ENCODE measurements at places on chromosomes 5 and 9.

GRCh38 chr5:133706506-133707430 lies 94.4 kb upstream of the FSTL4 start:
- no peak for DNase-seq

DNA sequence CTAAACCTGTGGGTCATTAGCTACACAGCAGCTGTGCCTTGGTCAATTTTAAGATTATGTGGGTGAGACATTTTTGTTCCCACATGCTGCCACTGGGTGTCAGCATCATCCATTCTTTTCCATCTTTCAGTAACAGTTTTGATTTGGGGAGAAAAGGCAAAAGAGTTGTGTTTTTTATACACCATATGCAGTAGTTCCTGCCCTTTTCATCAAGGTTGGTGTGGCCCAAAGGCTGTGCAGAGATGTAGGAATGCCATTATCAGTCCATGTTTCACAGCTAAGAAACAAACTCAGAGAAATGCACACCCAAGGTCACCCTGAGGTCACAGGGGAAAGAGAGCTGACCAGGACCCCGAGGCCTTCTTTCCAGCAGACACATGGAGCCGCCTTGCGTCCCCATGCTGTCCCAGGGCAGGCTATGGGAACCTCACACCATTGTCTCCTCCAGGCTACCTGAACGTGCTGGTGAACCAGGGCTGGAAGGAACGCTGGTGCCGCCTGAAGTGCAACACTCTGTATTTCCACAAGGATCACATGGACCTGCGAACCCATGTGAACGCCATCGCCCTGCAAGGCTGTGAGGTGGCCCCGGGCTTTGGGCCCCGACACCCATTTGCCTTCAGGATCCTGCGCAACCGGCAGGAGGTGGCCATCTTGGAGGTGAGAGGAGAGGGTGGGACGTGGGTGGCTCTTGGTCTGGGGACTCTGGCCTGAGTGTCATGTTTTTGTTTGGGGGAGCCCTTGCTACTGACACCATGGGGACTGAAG lies 27.8 kb upstream of the GRPEL2 start:
- DNase-seq: peak; percentile 41

DNA sequence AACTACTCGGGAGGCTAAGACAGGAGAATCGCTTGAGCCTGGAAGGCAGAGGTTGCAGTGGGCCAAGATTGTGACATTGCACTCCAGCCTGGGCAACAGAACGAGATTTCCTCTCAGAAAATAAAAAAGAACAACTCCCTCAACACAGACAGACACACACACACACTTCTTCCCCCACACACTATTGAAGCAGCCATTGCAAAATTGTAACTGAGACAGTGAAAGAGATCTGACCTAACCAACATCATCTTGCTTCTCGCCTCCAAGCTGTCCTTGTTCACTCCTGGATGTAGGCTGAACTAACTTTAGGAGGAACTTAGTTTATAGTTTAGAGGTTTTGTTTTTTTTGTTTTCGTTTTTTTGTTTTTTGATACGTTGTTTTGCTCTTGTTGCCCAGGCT lies 13.0 kb upstream of the PLIN2 start:
- DNase-seq: no peak

DNA sequence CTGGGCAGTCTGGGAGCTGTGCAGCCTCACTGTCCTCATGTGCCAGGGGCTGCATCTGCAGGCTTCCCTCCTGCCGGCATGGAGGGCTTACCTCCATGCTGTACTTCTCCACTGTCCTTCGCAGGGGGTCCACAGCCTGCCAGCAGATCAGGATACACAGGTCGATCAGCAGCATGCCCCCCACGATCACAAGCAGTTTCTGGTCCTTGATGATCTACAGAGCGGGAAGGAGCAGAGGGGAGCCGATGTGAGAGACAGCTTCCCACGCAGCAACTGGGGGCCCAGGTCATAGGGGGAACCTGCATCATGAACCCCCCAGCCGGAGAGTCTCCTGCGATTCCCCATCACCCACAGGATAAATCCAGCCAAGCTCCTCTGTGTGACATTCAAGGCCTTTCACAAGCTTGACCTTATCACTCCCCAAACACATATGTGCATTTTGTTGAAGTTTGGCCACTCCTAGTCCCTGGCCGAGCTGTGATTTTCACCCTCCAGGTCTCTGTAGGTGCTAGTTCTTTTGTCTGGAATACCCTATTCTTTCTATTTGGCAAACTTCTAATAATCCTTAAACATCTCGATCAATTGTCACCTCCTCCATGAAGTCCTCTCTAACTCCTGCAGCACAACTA lies 107.3 kb upstream of the TBC1D2 start:
- no peak for DNase-seq

GRCh38 chr5:36802187-36802586 lies 74.4 kb upstream of the NIPBL start:
- no peak for DNase-seq

DNA sequence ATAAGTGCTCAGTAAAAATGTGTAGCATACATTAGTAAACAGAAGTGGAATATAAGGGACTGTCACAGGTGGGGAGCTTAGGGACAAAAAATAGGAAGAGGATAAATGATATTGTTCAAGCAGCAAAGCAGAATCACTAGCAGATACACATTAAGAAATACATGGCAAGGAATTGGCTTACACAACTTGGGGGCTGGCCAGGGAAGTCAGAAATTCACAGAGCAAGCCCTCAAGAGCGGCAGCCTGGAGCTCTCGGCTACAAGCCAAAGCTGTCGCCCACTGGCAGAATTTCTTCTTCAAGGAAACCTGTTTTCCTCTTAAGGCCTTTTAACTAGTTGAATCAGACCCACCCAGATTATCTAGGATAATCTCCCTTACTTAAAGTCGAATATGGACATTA lies 73.0 kb upstream of the SMIM23 start:
- no peak for DNase-seq

GRCh38 chr5:69224520-69224919 lies 10.2 kb upstream of the CDK7 start:
- DNase-seq: no peak

DNA sequence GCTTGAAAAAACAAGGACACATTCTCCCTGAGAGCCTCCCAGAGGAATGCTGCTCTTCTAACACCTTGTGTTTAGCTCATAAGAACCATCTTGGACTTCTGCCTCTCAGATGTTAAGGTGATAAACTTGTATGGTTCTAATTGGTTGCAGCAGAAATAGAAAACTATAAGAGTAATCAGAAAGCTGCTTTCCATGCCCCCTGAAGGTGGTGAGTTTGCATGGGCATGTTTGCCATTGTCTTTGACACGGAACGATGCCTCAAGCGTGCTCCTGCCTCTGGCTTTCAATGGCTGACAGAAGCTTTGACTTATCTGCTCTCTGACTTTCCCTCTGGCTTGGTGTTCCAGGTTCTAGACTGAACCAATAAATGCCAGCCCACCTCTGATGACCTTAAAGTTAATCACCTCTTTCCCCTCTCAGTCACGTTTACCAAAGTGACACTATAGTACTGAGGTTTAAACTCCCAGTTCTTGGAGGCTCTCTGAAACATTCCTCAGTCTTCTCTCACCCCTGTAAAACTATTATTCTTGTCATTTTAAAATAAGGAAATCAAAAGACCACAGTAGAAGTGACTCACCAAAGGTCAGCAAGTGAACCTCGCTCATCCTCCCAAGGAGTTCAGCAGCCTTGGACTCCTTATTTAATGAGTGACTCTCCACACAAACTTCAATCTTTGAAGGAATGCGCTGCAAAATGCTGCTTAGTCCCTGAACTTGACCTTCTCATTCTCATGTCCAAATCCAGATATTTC lies 103.6 kb downstream of the PIK3R1 start:
- peak; percentile 34 for DNase-seq

DNA sequence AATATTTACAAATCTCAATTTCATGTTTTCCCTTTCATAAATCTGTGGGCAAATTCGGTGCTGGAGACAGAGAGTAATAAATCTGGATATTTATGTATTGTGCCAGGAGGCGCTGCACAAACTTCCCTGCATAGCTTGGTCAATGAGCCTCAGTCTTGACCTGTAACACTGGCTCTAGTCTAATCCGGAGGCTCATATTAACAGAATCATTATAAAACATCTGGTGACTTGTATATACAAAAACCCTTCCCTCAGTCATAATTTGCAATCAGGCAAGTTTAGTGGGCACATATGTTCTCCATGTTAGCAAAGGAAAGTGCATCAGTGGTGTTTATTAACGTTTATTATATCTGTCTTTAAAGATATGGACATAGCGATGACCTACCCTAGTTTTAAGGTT lies 104.0 kb upstream of the BNC2 start:
- DNase-seq: no peak

GRCh38 chr5:154519359-154519758 lies 41.3 kb upstream of the HAND1 start:
- peak; percentile 25 for DNase-seq

- DNase-seq: peak; percentile 67
Measured at GRCh38 chr9:131668439-131669268, 71.2 kb downstream of the RAPGEF1 start.

- DNase-seq: no peak
Measured at GRCh38 chr9:135609366-135609955, 29.9 kb downstream of the GLT6D1 start.

DNA sequence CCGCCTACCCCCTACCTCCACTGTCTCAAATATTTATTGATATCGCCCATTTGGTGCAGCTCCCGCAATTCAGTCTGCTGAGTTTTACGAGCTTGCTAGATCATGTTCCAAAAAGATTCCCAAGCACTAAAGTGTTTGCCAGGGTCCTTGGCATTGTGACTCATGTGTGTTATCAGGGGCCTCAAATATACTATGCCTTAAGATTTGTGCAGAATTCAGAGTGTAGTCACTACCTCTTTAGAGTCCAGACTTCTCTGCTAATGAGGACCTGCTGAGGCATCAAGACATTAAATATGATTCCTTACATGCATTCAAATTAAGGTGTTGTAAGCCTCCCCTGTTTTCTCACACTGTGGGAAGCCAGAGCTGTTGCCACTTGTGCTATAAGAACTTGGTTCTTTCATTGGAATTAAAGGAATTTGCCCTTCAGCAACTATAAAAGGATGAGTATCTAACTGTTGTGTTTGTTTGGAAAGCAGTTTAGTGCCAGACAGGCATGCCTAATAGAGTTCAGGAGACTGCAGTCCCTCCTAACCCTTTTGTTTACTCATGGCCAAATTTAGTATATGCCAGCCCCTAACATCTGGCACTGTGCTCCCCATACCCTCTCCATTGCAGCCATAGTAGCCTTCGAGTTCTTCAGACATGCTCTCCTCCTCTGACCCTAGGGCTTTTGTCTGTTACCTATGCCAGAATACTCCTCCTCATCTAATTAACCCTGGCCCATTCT lies 316.4 kb downstream of the NR3C1 start:
- no peak for DNase-seq

- peak; percentile 95 for DNase-seq
Measured at GRCh38 chr9:98222885-98223691, 30.7 kb upstream of the CORO2A start.

GRCh38 chr5:148816782-148817181 lies 9.6 kb upstream of the ADRB2 start:
- no peak for DNase-seq

DNA sequence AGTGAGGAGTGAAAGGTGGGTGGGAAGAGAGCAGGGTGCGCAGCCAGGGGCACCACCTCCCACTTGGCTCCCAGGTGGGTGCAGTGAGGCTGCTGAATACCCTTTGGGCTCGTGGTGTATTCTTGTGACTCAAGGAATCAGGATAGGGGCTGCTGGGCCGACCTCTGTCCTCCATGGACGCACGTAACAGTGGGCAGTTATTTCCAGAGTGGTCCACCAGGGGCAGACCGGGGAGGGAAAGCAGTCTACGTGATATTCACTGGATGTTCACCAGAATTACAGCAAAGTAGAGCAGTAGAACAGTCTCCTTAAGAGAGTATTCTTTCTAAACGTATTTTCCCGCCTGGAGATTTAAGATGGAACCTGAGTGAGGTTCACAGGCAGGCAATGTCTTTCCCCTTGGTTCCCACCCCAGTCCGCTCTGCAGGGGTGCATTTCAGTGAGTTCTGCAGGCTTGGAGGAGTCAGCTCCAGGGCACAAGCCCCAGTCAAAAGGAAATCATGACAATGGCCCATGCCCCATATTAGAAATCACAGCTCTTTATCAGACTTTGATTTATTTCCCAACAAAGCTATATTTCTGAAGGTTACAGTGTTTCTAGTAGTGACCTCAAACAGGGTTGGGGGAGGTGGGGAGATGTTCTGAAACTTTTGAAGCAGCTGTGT lies 88.7 kb downstream of the SYK start:
- no peak for DNase-seq

DNA sequence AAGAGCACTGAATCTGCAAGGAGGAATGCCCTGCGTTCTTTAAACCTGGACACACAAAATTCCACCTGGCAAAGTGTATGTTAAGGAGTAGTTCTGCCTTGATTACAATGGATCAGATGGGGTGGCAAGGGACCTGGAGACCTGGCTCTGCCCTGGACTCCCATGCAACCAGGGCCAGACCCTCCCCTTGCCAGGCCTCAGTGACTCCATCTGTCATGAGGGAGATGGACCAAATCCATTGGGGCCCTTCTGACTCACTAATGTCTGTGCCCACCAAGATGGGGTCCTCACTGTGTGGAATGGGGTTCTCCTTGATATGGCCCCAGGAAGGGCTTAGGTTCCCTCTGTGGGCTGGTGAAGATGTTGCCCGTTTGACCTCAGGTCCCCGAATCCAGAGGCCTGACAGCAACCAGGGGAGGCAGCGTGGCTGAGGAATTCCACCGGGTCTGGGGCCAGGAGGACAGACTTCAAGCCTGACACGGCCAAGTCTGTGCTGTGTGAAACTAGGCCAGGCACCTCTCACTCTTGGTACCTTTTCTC lies 100.3 kb downstream of the PAX5 start:
- DNase-seq: no peak

- DNase-seq: no peak
Measured at GRCh38 chr5:154740957-154741356, 14.2 kb upstream of the LARP1 start.

DNA sequence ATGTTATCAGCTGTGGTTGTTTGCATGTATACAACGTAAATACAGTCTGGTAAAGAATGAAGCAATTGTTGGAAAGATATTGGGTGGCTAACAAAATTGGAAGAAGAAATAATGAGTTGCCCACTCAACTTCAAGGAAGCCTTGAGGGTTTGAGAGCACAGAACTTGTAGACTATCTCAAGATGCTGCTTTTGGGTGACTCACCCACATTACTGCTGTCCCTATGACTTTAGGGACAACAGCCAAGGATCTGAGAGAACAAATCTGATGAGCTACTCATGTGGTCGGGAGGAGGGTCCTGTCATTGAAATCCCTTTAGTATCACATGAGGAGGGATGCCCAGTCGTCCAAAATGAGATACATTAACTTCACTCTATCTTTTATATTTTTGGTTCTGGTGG lies 261.8 kb downstream of the GAS1 start:
- no peak for DNase-seq

All from stromal cell of bone marrow (primary cell).